ENCODE measurements at places on chromosomes 6 and 20.

DNA sequence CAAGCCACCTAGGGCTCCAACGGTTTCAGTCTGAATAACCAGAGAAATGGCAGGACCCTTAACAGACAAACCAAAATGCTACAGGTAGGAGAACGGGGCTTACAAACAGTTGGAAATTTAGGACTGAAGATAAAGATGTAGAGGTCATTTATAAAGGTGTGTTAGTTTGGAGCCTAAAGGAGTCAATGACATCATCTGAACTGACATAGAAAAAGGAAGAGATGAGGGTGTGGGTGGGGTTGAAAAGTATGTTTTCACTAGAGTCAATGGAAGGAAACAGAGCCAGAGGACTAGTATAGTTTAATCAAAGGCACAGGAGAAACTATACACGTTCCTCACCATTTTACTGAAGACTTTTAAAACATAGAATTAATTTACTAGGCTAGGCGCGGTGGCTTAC, 71.0 kb upstream of the FOXO3 start:
- no peak for DNase-seq

DNA sequence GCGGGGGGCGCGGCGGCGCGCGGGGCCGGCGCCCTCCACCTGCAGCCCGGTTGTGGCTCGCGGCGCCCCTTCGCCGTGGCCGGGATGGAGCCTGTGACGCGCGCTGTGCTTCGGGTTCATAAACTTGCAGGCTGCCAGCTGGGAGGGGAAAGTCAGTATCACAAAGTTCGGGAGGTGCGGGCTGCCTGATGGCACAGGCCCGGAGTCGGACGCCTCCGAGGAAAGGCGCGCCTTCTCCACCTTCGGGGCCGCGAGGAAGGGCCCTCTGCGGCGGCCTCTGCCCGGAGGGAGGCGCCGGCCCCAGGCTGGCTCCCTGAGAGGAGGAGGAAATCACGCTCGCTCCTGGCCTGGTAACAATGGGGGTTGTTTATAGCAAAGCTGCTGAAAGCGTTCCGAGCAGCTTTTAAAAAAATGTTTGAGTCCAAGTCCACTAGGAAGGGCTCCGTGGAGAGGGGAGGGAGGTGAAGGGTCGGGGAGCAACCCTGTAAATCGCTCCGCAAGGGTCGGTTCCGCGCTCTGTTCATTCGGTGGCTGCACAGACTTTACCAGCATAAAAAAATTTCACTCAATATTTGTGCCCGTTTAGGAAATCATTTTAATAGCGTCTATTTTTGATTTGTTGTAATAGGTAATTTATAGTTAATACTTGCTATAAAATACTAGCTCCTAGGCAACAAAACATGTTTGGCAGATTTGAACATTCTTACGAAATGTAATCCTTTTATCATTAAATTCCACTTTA, 1.0 kb downstream of the AFDN start:
- DNase-seq: peak; percentile 8

GRCh38 chr6:37371154-37372083, 17.6 kb downstream of the RNF8 start:
- no peak for DNase-seq

DNA sequence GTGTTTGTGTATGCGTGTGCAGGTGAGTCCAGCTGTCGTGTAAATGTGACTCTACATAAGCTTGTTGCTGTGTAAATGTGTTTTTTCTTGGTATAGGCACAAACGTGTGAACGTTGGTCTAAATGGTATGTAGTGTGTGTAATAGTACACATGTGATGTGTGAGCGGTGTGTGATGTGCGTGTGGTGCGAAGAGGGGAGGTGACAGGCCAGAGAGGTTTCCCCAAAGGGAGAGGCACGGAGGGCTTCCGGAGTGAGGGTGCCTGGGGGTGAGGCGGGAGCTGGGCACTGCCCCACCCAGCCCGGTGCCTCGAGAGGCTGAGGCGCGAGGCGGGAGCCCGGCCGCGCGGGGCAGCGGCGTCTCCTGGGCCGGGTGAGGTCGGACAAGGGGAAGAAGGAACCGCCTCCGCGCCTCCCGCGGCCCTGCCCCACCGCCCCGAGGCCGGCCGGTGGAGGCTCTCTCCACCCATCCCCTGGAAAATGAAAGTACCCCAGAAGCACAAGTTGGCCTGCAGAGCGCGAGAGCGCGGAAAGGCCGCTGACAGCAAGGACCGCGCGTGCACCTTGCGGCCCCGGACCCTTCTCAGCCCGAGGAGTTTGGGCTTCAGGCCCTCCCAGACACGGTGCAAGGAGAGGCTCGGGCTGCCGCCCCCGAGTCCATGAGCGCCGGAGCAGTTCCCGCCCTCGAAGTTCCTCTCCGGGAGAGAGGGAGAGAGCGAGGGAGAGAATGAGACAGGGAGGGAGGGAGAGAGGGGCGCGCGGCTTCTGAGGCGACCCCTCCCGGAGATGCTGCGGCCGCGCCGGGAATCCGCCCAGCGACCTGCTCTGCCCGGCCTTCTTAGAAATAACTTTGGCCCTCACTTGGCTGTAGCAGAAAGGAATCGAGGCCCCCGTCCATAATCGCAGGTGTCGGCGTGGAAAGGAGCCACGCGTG, 43.2 kb upstream of the OSTM1 start:
- DNase-seq: peak; percentile 72

- DNase-seq: no peak
These were observed 15.6 kb downstream of the PM20D2 start for GRCh38 chr6:89161326-89162046.

- no peak for DNase-seq
These were observed 65.8 kb downstream of the SLC22A2 start for GRCh38 chr6:160192840-160193239.

DNA sequence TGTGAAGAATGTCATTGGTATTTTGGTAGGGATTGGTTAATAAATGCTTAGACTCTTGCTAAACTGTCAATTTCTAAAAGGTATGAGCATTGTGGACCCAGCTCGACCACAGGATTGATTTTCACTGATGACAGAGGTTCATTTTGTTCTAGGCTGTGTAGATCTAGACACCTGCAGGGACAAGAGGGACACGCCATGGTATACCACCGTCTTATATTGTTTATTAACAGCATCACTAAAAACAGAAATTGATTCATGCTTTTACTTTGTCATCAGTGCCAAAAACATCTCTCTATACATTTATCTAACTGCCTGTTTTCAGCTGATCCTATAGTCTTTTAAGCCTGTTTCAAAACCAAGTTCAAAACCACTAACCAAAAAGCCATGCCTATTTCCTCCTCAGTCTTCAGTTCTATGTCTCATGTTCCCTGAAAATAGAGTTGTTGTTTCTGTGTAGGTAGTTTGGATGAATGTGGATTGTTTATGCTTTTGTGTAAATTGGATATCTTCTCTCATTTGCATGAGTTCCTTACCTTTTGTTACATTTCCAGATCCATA, 109.8 kb downstream of the JAG1 start:
- DNase-seq: no peak

DNA sequence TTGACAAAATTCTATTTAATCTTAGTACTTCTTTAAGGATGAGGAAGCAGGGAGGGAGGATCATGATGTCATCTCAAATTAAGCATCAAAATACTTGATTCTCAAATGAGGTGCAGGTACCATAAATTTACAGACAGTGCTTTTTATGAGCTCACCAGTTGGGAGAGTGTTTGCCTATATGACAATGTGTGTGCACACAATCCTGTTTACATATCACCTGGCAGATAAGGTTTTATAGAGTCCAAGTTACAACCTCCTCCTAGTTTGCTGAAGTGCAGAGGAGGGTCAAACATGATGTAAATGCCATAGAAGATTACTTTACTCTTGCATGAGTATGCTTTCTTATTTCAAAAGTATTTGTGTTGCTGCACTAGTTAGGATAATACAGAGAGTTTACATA, 6.4 kb downstream of the ATXN1 start:
- no peak for DNase-seq
